ENCODE measurements at places on chromosomes 4 and X.

- no peak for DNase-seq
Measured at GRCh38 chr4:5543681-5544080, 164.7 kb downstream of the EVC2 start.

- no peak for DNase-seq
Measured at GRCh38 chrX:40172401-40173142, 74.8 kb upstream of the BCOR start.

DNA sequence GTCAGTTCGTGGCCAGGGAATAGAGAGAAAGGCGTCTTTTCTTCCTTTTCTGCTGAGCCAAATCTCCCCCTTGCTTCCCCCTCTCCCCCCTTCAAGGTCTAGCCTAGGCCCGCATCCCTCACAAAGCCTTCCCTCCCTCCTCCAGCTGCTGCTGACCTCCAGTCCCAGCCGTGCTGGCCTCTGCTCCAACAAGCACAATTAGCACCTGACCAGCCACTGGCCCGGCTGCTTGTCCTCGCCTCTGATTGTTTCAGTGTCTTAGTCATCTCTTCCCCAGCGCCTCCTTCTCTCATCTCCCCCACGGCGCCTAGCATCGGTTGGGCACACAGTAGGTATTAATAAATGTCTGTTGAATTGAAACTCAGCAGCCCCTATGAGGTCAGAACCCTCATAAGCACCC, 4.2 kb downstream of the ELF4 start:
- no peak for DNase-seq

- no peak for DNase-seq
Measured at GRCh38 chrX:109511113-109511512, 25.5 kb upstream of the NXT2 start.

GRCh38 chrX:66751136-66751782, 112.4 kb upstream of the EDA2R start:
- no peak for DNase-seq

GRCh38 chr4:21512353-21512752, 436.2 kb downstream of the KCNIP4 start:
- DNase-seq = no peak

DNA sequence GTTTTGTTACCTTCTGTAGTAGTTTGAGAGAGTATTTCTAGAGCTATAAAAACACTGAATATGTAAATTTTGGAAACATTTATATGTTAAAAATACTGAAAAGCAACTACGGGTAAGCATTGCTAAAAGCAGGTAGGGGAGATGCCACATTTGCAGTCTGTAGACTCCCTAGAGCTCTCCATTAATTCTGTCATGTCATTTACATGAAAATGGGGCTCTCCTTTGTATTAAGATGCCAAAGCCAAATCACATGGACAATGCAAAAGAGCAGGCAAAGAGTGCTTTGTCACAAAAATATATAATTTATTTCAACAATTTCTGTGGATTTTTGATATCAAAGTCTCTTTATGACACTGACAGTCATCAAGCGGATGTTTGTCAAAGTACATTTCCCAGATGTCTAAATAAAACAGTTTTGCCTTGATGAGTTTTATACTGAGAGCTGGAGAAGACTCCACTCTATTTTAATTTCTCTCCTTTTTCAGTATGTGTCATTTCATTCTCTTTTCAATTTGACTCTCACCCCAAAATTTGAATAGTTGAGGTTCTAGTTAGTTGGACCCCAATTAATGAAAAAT, 51.8 kb downstream of the LDB2 start:
- no peak for DNase-seq

- DNase-seq = no peak
Measured at GRCh38 chr4:39319676-39320075, 46.5 kb downstream of the RFC1 start.

- no peak for DNase-seq
Measured at GRCh38 chr4:124427095-124427767, 285.3 kb downstream of the ANKRD50 start.

Measured in CD4-positive, alpha-beta T cell treated with Interleukin-17A for 1 hour (primary cell).